Glomerular endothelial cell (primary cell): ENCODE measurements at places on chromosomes 13 and 19. TPM values are rescaled to one million over a fixed set of nuclear protein-coding genes. Genes with fewer than 3 reads are reported as not detected.

DNA sequence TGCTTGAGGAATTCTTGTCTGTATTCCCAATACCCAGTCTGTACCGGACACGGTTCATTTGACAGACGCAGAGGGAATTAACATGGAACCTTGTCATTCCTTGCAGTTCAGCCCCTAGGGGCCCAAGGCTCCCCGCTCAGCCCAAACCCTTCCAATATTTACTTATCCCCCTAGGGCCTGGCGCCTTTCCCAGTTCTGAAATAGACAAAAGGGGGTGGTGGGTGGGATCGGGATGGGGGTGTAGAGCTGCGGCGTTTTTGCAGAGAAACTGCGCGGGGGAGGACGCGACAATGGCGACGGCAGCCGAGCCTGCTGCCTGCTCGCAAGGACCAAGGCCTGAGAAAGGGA lies 583 bp downstream of the AKAP8L start:
- no peak for DNase-seq

DNA sequence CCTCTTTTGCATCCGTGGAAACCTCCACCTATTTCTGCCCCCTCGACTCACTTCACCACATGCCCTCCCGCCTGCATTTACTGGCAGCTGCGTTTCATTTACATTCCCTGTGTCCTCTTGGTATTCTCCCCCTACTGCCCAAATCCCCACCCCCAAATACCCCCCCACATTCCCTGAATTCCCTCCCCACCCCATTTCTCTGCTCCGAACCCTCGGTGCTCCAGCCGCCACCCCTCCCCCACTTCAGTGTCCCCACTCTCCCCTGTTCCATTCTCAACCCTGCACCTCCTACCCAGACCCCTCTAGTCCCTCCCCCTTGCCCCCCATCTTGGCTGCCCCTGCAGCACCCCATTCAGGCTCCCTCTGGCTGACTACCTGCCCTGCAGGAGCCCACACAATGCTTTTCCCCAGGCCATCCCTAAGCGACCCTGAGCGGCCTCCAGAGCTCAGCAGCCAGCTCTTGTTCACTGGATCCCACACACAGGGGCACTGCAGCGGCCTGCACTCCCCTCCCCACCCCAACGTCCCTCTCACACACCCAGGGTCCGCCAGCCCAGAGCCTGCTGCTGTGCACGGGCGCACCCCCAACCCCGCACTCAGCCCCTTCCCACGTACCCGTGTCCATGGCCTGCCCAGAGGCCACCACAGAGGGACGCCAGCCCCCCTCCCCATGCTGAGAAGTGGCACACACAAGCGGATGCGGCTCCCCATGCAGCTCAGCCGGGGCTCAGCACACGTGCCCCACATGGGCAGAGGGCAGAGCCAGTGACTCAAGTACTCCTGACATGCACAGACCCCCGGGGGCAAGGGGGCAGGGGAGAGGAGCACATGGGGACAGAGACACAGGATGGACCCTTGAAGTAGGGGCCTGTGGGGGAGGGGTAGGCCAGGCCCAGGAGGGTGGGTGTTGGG lies 26.3 kb downstream of the SHANK1 start:
- DNase-seq: no peak

GRCh38 chr19:12159773-12160414 lies 3.0 kb upstream of the ZNF136 start:
- DNase-seq: no peak

DNA sequence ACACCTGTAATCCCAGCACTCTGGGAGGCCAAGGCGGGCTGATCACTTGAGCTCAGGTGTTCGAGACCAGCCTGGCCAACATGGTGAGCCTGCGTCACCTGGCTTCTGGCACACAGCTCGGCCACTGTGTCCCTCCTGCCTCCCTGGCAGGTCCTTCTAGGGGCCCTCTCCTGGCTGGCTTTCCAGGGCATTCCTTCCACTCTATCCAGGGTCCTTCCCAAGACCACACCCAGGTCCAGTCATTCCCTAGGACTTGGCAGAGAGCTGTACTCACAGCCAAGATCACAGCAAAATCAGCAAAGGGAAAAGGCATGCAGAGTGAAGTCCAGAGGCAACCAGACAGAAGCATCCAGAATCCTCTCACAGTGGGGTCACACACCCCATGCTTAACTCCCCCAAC lies 9.7 kb upstream of the HSH2D start:
- no peak for DNase-seq

- no peak for DNase-seq
Measured at GRCh38 chr19:56114051-56114777, 6.9 kb downstream of the ZNF787 start.

PRSS57 gene
- total RNA-seq: 2.2 TPM in 1 of 2 replicates, not detected in the other

ZNF284 gene
- 1.5 and 1.9 TPM in 2 replicates for total RNA-seq

CEBPA gene
- total RNA-seq: 0.10 and 0.47 TPM in 2 replicates
